ENCODE measurements at places on chromosomes 7 and 10. TPM values are rescaled to one million over a fixed set of nuclear protein-coding genes. Genes with fewer than 3 reads are reported as not detected.

Gene TMEM213
- not detected for total RNA-seq

Gene LRRTM3
- not detected for total RNA-seq

Gene WIPF3
- 0.41 TPM for total RNA-seq

Gene NKX2-3
- not detected for total RNA-seq

Gene SLC18A3
- total RNA-seq = not detected

Gene TMEM229A
- total RNA-seq = not detected

Gene ZNF438
- 2.7 TPM for total RNA-seq

Gene GIMAP2
- total RNA-seq = 0.25 TPM

Gene MTERF1
- 11.0 TPM for total RNA-seq

Gene INTS15
- total RNA-seq = 19.3 TPM

Gene MET
- 147 TPM for total RNA-seq

Gene SPDYE5
- not detected for total RNA-seq

Gene KIF20B
- total RNA-seq = 30.4 TPM

Gene RAB18
- 89.4 TPM for total RNA-seq

Gene SCART1
- total RNA-seq = 0.58 TPM

Gene OR2A1
- not detected for total RNA-seq

Gene GNGT1
- total RNA-seq = not detected

Gene CALML3
- total RNA-seq = 4.7 TPM

Gene INPP5A
- 16.2 TPM for total RNA-seq

Gene FAM237B
- total RNA-seq = not detected

Gene CPXM2
- not detected for total RNA-seq

Gene NPY4R2
- total RNA-seq = not detected

Gene COL17A1
- 1,970 TPM for total RNA-seq

Gene PVRIG
- not detected for total RNA-seq

Gene NEUROG3
- not detected for total RNA-seq

Gene CFAP43
- 0.14 TPM for total RNA-seq

Gene GHRHR
- not detected for total RNA-seq

Gene ACSM6
- total RNA-seq = not detected

Gene OIT3
- not detected for total RNA-seq

Gene TMEM236
- total RNA-seq = not detected

Gene LRRC61
- total RNA-seq = 8.6 TPM

Gene OPN1SW
- total RNA-seq = not detected

All from foreskin keratinocyte (primary cell).